Natural killer cell treated with Interleukin-12 subunit alpha and Interleukin-12 subunit beta and Interleukin-15 and Interleukin-18, amount 100 ng/mL, for 72 hours (primary cell): ENCODE measurements at places on chromosomes 1 and 21. TPM values are rescaled to one million over a fixed set of nuclear protein-coding genes. Genes with fewer than 3 reads are reported as not detected.

GRCh38 chr1:219085988-219086387, 87.7 kb upstream of the LYPLAL1 start:
- no peak for DNase-seq

DNA sequence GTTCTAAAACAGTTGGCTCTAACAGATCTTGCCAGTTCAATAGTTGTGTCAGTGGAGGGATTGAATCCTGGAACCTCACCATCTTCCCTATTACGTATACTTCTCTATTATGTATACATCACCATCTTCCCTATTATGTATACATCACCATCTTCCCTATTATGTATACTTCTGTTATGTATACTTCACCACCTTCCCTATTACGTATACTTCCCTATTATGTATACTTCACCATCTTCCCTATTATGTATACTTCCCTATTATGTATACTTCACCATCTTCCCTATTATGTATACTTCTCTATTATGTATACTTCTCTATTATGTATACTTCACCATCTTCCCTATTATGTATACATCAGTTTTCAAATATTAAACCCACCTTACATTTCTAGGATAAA, 34.4 kb upstream of the HP1BP3 start:
- DNase-seq, result no peak

GRCh38 chr1:159921700-159922504, 3.4 kb downstream of the TAGLN2 start:
- no peak for DNase-seq

- DNase-seq, result no peak
Observed at GRCh38 chr1:235291599-235292091, 36.3 kb downstream of the ARID4B start.

GRCh38 chr1:92848201-92848600, 16.4 kb downstream of the RPL5 start:
- DNase-seq, result no peak

GRCh38 chr21:14956807-14957206, 108.0 kb downstream of the NRIP1 start:
- DNase-seq, result no peak

DNA sequence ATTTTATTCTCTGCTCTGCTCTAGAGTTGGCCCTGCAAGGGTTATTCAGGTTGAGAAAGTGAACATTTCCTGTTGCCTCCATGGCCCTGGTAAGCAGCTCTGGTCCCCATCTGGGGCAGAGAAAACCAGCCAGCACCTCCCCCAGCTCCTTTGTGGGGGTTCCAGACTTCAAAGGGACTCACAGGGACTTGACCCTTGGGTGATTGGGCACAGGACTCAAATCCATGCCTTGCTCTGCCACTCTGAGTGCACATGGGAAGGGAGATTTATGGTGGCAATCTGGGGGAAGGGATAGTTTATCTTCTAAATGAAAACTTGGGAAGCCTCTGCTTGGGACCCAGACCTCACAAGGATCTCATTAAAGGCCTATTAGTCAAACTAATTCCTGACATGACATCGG, 212.8 kb downstream of the FOXD2 start:
- no peak for DNase-seq

GRCh38 chr1:232445361-232446106, 184.4 kb downstream of the SIPA1L2 start:
- no peak for DNase-seq

- no peak for DNase-seq
Observed at GRCh38 chr1:29807689-29808088, 571.4 kb downstream of the PTPRU start.

- no peak for DNase-seq
Observed at GRCh38 chr1:61320575-61320974, 238.2 kb downstream of the NFIA start.

DNA sequence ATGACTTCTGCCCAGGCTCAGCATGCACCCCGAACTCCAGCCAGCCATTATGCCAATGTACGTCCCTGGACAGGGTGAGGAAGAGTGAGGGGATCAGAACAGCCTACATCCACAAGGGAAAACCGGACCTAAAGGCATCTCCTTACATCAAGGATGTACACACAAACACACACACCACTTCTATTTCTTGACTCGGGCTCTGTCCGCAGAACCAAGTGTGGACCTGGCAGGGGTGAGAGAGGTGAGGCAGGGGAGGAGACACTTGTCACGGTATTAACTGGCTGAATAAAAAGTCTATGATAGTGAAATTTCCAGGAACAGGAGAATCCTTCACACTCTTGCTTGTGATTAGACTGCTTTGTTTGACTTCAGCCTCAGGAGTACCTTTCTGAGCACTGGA, 2.3 kb downstream of the LMOD1 start:
- DNase-seq, result no peak

DNA sequence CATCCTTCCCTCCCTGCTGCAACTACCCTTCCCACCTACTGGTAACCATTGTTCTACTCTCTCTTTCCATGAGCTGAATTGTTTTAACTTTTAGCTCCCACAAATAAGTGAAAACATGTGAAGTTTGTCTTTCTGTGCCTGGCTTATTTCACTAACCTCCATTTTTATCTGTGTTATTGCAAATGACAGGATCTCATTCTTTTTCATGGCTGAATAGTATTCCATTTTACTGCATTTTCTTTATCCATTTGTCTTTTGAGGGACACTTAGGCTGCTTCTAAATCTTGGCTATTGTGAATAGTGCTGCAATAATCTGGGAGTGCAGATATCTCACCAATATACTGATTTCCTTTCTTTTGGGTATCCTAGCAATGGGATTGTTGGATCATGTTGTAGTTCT, 80.6 kb downstream of the NOS1AP start:
- DNase-seq, result no peak

- DNase-seq, result no peak
Observed at GRCh38 chr1:238380167-238380566, 489.4 kb upstream of the ZP4 start.

FCRL5 gene
- total RNA-seq, result not detected

TAL1 gene
- total RNA-seq, result 1.7 TPM

IL19 gene
- total RNA-seq, result not detected

FLG2 gene
- not detected for total RNA-seq

NPHP4 gene
- total RNA-seq, result 27.6 TPM

ANGPTL3 gene
- not detected for total RNA-seq
